ENCODE measurements at places on chromosomes 3 and 15. TPM values are rescaled to one million over a fixed set of nuclear protein-coding genes. Genes with fewer than 3 reads are reported as not detected.

Gene CAMK2N2
- not detected for total RNA-seq

Gene CYP11A1
- 0.47 TPM for total RNA-seq

Gene GALNT15
- total RNA-seq = 15.5 TPM

Gene MYL3
- total RNA-seq = not detected

Gene DGKG
- 1.8 TPM for total RNA-seq

Gene HIGD2B
- not detected for total RNA-seq

Gene MYRIP
- total RNA-seq = 4.1 TPM

Gene ACAP2
- total RNA-seq = 53.2 TPM

Gene P2RY14
- total RNA-seq = 3.5 TPM

Gene PARP15
- 0.51 TPM for total RNA-seq

Gene LHFPL4
- total RNA-seq = not detected

Gene IL5RA
- total RNA-seq = not detected

Gene STAC
- total RNA-seq = 0.76 TPM

Gene SLCO3A1
- 46.7 TPM for total RNA-seq

Gene AADACL2
- 65.8 TPM for total RNA-seq

All from suprapubic skin (tissue), 4 donors.